AG20443 (cell line): ENCODE measurements at places on chromosomes 1 and 21.
A peak's percentile ranks its signal among the peaks of the same experiment; 100 is the strongest.

DNA sequence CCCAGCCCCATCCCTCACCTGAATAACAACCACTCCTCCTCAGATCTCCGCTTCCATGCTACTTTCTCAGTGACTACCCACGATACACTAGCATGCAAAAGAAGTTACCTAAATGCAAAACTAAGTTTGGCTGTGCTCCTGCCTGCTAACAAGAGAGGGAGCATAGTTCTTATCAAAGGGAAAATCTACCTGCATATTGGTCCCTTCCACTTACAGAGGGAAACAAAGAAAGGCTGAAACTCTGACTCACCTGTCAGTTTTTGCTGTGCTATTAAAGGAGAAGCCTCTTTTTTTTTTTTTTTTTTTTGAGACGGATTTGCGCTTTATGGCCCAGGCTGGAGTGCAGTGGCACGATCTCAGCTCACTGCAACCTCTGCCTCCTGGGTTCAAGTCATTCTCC is 43.8 kb upstream of the RAVER2 start:
- no peak for DNase-seq

DNA sequence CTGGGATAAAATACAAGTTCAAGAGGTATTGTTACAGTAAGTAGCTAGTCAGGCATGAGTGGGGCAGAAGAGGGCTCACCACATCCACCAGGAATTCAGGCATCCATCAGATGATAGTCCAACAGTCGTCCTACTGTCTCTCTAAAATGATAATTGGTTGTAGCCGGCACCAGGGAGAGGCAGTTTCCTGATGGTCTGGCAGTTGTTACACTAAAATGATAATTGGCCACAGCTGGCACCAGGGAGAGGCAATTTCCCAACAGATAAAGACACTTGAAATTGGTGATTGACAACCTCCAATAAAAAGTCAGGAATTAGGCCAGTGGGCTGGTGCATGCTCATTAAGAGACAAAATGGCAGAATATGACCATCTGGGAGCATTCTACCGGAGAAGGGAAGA is 545.8 kb downstream of the AMY1C start:
- DNase-seq, result no peak

- no peak for DNase-seq
Measured at GRCh38 chr1:67689267-67690017, 4.4 kb downstream of the GADD45A start.

DNA sequence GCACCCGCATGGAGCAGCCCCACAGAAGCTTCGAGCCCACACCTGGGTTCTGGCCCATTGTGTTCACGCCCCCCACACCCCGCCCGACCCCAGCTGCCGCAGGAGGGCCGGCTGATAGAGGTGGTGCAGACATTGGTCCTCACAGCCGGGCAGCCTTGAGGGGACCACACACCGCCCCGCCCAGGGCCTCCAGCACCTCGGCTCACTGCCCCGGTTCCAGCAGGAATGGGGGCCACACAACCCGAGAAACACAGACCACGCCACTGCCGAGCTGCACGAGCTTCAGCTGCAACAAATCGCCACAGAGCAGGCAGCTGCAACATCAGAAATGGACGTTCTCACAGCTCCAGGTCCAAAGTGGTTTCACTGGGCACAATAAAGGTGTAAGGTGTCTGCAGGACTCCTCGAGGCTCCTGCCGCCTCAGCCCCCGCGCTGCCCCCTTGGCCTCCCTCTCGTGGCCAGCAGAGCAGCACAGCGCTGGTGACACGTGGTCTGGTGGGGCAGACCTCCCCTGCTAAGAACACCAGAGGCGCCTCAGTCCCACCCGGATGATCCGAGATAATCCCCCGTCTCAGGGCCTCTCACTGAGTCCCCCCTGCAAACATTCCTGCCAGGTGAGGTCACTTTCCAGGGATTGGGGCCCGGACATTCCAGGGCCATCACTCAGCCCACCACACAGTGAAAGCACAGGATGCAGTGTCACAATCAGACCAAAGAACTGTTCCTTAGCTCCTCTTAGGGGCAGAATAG is 62.3 kb upstream of the ADARB1 start:
- peak; percentile 96 for DNase-seq

- DNase-seq, result no peak
Measured at GRCh38 chr1:23957096-23957495, 2.5 kb upstream of the PNRC2 start.

DNA sequence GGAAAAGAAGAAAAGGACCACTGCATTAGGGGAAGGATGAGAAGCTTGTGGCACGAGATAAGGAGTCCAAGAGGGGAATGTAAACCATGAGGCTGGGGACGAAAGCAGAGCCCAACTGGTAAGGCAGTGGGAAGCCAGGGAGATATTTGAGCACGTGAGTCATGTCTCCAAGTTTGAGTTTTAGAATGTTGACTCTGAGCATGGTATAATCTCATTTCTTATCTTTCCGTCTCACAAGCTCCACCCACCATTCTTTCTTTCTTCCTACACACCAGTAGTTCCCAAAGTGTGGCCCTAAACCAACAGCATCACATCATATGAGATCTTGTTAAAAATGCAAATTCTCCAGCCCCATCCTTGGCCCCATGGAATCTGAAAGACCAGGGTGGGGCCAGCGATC is 145.3 kb downstream of the PLPP3 start:
- DNase-seq, result no peak

GRCh38 chr1:180988253-180988752 is 34.4 kb downstream of the STX6 start:
- DNase-seq, result no peak

- DNase-seq, result peak; percentile 59
Measured at GRCh38 chr1:167121375-167122120, 27.7 kb downstream of the STYXL2 start.

- DNase-seq, result no peak
Measured at GRCh38 chr1:110463725-110464124, 12.8 kb downstream of the PROK1 start.

DNA sequence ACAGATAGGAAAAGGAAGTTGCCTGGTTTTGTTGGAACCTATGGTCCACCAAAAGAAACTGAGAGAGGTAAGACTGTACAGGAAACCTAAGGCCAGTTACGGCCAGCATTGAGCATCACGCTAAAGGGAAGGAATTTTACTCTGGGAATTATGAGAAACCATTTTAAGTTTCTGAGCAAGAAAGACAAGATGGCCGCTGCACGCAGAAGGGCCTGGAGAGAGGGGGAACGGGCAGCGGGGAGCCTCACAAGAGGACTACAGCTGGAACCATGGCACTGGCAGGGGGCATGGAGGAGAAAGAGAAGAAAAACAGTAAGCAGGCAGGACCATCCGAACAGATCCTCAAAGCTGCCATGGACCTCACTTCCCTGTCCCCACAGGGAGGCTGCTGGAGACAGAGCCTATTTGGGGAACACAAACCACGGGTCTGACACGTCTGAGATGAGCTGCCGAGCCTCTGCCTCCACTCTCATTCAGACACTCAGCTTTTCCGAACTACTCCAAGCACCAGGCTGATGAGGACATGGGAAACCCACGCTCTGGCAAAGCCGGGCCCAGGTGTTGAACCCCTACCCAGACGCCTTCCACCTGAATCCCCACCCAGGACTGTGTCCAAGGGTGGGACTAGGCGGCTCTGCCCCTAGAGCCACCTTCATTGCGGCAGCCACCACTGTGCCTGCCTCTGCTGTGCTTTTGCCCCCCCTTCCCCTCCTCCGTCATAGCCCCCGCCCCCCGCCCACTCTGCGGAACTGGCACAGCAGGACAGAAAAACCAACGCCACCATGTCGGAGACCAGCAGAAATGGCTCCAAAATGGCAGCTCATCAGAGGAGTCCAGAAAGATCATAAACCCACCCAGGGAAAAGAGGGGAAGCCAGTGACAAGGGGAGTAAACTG is 69.0 kb downstream of the CD46 start:
- DNase-seq, result no peak

DNA sequence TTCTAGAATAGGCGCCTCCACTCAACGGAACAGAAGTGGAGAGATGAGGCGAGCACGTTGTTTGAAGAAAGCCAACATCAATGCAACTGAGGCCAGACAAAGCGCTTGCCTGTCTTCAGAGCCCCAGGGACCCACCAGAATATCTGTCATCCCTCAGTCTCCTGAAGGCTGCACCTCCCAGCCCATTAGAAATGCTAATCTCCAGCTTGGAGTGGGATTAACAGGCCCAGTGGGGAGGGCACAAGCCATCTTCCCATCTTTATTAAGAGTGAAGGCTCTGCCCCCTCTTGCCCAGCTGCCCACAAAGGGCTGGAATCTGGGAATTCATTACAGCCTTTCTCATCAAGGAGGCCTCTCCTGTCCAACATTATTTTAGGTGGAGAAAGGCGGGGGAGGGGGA is 16.8 kb upstream of the CNTN2 start:
- DNase-seq, result no peak
